ENCODE measurements at places on chromosomes 4 and X.

DNA sequence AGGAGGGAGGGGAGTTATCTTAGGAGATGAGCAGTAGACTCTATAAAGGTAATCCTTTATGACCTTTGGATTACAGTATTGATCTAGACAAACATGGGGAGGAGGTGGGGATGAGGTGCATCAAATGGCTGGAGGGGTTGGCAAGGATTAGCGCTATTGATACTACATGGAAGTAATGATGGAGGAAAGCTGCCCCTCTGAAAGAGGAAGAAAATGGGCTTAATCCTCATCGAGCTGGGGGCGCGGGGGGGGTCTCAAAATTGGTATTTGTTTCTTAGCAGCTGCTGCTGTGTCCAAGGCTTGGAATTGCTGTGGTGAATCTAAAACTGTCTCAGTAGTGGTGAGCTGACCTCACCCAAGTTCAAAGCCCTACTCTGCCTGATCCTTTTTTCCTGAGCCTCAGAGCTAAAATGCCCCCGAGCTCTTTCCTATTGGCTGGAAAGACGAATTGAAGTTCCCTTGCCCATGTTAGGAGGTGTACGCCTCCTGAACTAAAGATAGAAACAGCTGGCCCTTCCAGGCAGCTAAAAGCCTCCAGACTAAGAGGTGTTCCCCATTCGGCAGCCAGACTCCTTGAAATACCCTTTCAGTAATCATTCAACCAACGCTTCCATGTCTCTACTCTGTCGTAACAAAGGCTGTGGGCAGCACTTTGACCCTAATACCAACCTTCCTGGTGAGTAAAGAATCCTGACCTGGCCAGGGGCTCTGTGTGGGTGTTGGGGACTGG lies at the start of gene ITGB1BP2:
Gene ITGB1BP2 (plus strand): TSS at position 556 of the 730 bp plus-strand sequence. CDS start 57 bp downstream, at position 613.
- no peak for DNase-seq

- DNase-seq = no peak
These were observed 736.9 kb upstream of the MAGEB2 start for GRCh38 chrX:29478336-29479069.

DNA sequence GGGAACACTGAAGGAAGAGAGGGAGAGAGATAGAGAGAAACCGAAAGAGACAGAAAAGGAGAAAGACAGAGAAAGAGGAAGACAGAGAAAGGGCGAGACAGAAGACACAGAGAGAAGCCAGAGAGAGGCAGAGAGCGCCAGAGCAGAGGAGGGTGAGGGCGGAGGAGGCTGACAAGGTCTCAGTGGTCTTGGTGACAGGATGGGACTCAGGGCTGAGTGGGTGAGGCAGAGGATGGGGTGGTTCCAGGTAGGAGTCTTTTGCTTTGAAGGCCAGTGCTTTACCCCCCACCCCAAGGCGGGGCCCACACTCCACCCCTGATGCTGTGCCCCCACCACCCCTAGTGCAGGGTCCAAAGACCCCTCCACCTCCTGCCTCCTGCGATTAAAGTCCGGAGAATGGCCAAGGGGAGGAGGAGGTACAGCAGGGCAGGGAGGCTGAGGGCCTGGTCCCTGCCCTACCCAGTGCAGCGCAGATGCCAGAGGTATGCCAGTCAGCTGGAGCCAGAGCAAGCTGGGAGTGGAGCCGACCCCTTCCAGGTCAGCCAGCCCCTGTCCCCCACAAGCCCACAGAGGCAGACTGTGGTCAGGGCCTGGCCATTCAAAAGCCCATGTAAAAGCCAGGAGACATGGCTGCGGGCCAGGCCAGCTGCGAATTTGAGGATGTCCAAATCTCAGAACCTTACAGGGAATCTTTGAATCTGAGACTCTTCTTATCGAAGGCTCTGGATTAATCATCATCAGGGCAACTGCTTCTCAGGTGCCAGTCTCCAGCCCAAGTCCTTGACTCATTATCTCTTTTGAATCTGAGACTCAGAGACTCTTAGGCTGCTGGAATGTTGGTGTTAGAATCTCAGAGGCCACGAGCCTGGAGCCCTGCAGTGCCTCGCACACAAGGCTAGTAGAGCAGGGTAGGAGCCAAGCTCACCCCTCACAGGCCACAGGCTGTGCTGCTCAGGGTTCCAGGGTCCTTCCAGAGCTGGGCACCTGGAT lies 758 bp downstream of the IQSEC2 start:
- DNase-seq = no peak

- DNase-seq = no peak
These were observed 159.6 kb upstream of the WDR1 start for GRCh38 chr4:10276152-10276551.

GRCh38 chr4:15024386-15024785 lies 22.1 kb downstream of the CPEB2 start:
- DNase-seq = no peak

- DNase-seq = no peak
These were observed 223.0 kb downstream of the ARHGAP10 start for GRCh38 chr4:147954850-147955249.

DNA sequence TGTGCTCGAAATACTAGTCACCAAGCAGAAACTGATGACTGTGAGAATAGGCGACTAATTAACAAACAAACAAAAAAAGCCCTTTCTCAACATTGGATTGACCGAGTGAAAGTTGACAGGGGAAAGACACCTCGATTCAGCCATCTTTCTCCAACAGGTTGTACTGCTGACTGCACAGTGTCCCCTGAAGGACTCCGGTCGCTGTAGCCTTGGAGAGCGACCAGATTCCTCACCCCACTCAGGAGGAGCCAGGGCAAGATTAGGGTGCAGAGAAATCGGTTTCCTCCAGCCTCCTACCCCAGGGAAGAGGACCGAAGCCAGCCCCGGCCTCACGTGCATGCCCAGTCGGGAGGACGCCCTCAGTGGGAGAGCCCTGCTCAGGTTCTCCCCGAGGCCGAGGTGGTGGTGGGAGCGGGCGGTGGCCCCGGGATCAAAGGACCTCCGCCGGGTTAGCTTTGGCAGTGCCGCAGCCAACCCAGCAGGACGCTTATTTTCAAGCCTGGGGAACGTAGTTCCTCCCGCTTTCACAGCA lies 1.1 kb upstream of the RAP1GDS1 start:
- peak; percentile 31 for DNase-seq

DNA sequence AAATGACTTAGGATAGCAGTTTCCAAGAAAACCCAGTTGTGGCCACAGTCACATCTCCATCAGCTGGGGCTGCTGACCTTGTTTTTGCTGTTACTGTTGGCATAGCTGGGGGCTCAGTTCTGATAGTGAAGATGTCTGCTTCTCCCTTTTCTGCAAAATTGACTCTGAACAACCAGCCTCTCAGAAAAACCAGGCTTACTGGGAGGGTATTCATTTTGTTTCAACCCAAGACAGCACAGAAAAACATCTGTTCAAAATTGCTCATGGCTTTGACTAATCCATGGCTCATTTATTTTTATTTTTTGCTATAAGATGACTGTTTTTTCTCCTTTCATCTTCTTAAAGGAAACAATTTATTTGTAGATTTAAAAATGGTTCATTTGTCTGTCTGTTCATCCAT lies 53.1 kb downstream of the RASL11B start:
- no peak for DNase-seq

GRCh38 chr4:10506077-10506476 lies 48.9 kb upstream of the ZNF518B start:
- no peak for DNase-seq

- no peak for DNase-seq
These were observed 10.3 kb downstream of the CPLX1 start for GRCh38 chr4:815464-816146.

- no peak for DNase-seq
These were observed 11.0 kb downstream of the LHFPL1 start for GRCh38 chrX:112668476-112669409.

- no peak for DNase-seq
These were observed 45.1 kb downstream of the SPATA4 start for GRCh38 chr4:176150356-176150682.

DNA sequence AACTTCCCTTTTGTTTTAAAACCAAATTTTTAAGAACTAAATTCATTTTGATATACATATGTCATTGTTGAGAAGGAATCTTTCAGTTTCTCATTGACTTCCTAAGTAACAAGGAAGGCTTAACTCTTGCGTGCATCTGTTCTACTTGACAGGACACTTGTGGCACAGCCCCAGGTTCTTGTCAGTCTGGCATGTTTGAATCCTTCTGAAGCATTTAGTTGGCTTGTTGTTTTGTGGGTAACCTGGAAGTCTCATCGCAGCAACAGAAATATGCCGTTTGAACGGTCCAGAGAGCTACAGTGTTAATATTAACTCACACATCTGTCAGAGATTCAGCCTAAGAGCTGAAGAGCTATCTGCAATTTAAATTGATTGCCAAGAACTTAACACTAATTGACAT lies 76.0 kb downstream of the GLRA3 start:
- DNase-seq = no peak

- DNase-seq = no peak
These were observed 47.6 kb downstream of the RTL5 start for GRCh38 chrX:72084114-72084513.

DNA sequence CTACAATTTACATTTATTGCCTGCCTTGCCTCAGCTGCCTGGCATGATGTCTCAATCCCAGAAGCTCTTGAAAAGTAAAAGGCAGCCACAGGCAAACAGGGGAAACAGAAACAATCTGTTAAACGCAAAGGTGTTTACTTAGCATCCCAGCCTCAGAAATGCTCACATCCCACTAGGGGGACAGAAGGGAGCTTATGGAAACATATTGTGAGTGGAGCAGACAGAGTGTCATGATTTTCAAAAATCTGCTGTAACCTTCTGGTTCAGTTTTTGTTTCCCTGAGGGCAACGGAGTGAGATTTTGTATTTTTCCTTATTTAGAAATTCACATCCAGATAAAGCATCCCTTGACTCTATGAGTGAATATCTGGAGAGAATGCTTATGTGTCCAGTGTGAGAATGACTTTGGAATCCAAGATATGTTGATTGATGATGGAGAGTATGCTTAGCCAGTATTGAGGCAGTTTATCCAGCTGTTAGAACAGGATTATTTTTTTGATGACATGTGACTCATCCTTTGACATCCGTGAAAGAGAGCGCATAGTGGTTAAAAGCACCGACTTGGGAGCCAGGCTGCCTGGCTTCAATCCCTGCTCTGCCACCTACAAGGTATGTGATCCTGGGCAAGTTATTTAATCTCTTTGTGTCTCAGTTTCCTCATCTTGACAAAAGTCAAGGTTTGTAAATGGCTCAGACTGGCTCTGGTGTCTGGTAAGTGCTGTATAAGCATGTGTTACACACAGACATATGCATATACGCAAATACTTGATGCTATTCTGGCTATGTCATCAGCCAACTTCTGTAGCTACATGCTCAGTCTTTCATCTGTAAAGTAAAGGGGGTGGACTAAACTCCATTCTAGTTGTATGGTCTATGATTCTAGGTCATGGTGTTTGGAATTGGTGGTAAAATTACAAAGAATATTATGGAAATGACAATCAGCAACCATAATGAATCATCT lies 381.2 kb downstream of the RAPGEF2 start:
- no peak for DNase-seq

DNA sequence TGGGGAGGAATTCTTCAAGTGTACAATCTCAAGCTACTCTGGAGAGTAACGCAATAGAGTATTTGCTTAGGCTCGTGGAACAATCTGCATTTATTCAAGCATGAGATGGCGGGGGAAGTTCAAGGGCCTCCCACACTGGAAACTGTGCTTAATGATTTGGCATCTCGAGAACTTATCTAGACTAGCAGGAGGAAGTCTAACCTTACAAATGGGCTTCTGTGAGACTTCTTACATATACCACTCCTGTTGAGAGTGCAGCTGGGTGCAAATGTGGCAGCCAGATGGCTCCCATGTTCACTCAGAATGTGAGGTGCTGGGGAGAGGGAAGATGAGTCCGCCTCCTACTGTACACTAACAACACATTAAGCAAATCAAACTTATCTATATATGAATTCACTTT lies 29.3 kb upstream of the PTPN13 start:
- no peak for DNase-seq

DNA sequence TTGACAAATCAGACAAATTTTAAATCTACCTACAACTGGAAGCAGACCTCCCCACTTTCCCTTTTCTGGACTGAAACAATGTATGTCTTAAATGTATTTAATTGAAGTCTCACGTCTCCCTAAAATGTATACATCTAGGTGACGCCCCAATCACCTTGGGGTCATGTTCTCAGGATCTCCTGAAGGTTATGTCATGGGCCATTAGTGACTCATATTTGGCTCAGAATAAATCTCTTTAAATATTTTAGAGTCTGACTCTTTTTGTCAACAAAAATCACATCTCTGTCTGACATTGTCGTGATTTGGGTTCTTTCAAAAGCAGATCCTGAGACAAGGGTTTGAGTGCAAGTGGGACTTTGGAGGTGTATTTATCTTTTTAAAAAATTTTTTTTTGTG lies 26.2 kb upstream of the BOD1L1 start:
- DNase-seq = no peak

- no peak for DNase-seq
These were observed 800.2 kb upstream of the FTHL17 start for GRCh38 chrX:31872007-31872406.

DNA sequence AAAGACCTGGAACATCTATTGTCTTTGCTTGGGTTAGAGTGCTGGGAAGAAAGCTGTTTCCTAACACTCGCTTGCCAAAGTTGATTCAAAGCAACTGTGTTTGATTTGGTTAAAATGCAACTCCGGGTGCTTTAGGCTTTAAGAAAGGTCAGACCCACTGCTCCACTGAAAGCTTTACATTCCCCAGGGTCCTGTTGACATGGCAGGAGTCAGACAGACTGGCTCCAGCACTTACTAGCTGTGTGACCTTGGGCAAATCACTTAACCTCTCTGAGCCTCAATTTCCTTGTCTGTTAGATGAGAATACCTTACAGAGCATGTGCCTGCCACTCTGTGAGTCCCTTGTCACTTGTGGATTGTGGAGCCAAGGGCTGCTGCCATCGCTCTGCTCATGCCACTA lies 39.0 kb downstream of the DGKK start:
- DNase-seq = no peak

GRCh38 chrX:7076245-7076661 lies 71.3 kb upstream of the STS start:
- no peak for DNase-seq

DNA sequence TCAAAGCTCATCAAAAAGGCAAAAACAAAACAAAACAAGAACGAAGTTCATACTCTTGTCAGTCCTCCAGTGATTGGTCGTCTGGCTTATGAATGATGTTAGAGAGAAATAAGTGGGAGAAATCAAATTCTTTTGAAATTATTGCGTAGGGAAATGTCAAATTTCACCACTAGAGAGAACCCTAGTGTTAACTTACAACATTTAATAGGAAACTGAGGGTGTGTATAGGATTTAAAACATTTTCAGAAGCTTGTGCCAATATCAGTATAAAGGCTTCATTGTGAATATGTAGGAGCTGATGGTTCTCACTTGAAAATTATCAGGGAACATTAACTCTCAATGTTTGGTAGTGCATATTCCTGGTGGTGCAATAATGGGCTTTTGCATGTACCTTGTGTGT lies 17.4 kb downstream of the ADH6 start:
- DNase-seq = no peak
